ENCODE measurements at places on chromosomes 13 and 19. TPM values are rescaled to one million over a fixed set of nuclear protein-coding genes. Genes with fewer than 3 reads are reported as not detected.

TMEM145 gene
- total RNA-seq: not detected

ONECUT3 gene
- total RNA-seq: not detected

CBLC gene
- not detected for total RNA-seq

CAPN12 gene
- total RNA-seq: 16.8 TPM

CDC42EP5 gene
- not detected for total RNA-seq

RGS9BP gene
- 0.52 TPM for total RNA-seq

CTXN1 gene
- not detected for total RNA-seq

FBN3 gene
- total RNA-seq: not detected

TTC9B gene
- not detected for total RNA-seq

GRCh38 chr13:59374691-59375090, 789.0 kb downstream of the DIAPH3 start:
- no peak for DNase-seq

- no peak for DNase-seq
These were observed 7.2 kb upstream of the MBNL2 start for GRCh38 chr13:97214921-97215320.

GRCh38 chr19:3057275-3057714, 5.0 kb downstream of the TLE5 start:
- no peak for DNase-seq

DNA sequence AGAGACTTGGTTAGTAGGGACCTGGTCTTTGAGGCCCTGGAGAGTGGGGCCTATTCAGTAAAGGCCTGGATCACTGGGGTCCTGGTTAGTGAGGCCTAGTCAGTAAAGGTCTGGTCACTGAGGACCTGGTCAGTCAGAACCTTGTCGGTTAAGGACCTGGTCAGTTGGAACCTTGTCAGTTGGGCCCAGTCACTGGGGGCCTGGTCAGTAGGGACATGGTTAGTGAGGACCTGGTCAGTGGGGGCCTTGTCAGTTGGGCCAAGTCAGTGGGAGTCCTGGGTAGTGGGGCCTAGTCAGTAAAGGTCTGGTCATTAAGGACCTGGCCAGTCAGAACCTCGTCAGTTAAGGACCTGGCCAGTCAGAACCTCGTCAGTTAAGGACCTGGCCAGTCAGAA, 43.2 kb upstream of the TPM4 start:
- no peak for DNase-seq

GRCh38 chr13:29954082-29955028, 103.9 kb upstream of the UBL3 start:
- peak; percentile 46 for DNase-seq

GRCh38 chr13:29993716-29994488, 143.5 kb upstream of the UBL3 start:
- DNase-seq: no peak

DNA sequence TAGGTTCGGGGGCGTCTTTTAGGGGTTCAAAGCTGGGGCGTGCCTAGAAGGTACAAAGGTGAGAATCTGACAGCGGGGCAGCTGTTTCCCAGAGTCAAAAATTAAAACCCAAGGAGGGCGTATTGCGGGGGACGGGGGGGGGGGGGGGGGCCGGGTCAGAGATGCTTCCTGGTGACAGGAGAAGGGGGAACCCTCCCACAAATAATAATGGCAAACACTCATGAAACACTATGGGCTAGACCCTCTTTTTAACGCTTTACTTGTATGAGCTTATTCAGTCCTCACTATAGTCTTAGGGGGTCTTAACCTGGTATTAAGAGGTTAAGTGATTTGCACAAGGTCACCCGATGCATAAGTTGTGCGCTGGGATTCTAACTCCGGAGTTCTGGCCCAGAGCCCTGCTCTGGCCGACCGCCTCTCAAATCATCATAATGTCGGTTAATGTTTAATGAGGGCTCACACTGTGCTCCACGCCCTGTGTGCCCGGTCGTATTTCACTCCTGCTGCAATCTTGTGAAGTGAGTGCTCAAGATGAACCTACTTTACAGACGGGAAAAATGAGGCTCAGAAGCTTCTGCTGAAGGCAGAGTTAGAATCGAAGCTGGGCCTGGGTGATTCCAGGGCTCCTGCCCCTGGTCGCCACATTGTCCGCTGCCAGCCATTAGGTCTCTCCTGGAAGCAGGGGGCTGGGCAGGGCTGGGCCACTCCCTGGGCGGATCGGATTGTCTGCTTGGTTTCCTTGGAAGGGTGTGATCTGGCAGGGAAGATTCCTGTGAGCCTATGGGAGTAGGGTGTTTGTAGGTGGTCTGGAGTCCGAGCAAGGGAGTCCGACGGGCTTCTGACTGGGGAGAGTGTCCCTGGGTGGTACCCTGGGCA, 964 bp downstream of the PAK4 start:
- DNase-seq: no peak

- DNase-seq: no peak
These were observed 116.7 kb downstream of the SOX1 start for GRCh38 chr13:112183532-112184090.

DNA sequence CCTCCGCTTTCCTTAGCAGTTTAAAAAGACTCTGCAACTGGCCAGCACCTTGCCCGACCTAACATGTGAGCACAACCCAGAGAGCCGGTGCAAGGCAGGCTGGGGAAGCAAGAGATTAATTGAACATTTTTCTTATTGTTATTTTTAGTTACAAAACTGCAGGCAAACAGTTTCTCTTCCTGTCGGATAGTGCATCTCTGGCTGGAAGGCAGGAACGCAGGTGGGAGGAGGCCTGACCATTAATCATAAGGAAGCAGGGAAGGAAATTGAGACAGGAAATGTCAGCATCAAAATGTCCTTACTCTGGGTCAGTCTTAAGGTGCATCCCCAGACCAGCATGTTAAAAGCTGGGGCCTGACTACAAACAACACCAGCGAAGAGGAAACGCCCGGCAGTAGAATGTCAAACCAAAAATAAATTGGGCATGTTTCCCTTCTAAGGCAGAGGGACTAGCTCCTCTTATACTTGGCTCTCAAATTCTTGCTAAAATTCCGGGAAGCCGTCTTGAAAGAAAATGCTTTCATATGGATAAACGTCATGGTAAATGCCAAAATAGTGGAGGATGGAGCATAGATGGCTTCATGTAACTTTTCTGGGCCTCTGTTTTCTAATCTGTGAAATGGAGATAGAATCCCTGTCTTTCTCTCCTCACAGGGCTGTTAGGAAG, 226.8 kb downstream of the RAP2A start:
- no peak for DNase-seq

- no peak for DNase-seq
These were observed 13.8 kb downstream of the FGF21 start for GRCh38 chr19:48768994-48769713.

- peak; percentile 82 for DNase-seq
These were observed 2.2 kb upstream of the PLEKHG2 start for GRCh38 chr19:39410017-39410830.

DNA sequence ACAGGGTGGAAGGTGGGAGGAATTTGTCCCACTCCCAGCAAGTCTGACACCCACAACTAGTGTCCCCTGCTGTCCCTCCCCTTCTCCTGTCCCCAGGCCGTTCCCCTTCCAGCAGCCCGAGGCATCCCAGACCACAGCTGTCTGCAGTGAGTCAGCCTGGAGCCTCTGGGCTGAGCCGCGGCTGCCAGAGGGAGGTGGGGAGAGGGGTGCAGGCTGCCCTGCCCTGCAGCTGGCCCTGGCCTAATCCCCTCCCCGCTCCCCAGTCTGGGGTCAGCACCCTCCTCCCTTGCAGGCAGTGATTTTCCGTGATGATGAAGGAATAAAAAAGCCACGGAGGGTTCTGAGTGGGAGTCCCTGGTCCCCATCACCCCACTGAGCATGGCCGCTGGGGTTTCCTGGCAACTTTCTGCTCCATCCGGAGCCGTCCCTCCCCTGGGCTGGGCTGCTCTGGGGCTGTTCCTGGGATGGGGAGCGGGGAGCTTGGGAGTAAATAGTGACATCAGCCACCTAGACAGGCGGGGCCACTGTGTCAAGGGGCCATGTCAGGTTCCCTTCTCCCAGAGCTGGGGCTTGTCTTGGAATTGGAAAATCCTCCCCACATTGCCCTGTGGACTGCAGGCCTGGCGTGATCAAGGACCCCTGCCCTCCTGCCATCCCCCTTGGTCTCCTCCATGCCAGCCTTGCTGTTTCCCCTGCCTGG, 16.8 kb downstream of the SPC24 start:
- no peak for DNase-seq

GRCh38 chr19:18298601-18299000, 17.2 kb upstream of the JUND start:
- DNase-seq: no peak

Measured in CD4-positive, alpha-beta memory T cell (primary cell).